GOT3 (cell line): ENCODE measurements at places on chromosomes 7 and 10.

- no peak for DNase-seq
Observed at GRCh38 chr10:96260014-96260413, 11.4 kb downstream of the BLNK start.

DNA sequence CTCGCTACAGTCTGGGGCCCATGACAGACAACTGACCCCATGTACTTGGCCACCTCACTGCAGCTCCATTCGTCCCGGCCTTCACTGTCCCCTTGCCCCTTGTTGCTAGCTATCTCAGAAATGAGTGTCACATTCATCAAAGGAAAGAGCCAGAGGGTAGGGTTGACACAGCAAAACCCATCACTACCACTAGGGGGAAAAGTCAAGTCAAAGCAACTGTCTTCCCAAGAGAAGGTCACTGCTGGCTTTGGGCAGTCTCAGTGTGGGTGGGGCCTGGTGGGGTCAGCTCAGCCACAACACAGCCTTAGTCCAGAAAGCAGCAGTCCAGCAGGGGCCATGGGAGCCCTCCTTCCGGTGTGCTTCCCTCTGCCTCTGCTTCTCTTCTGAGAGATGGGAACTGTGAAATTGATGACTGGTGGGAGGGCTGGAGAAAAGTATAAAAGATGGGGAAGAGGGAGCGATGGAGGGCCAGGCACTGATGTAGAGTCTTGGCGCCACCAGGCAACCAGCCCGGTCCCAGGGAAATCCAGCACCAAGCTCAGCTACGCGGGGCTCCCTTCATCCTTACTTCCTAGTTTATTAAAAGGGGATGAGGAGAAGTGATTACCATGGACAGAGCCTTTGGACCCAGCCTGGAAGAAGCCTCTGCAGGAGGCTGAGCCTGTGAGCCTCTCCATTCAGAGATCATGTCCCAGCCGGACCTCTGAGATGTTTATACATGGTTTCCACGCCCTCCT lies 58.0 kb downstream of the PLXNA4 start:
- no peak for DNase-seq

GRCh38 chr10:110783509-110784107 lies 88.1 kb upstream of the PDCD4 start:
- no peak for DNase-seq

GRCh38 chr7:126979722-126980121 lies 273.0 kb downstream of the GRM8 start:
- DNase-seq, result no peak

GRCh38 chr7:36280840-36281812 lies 108.5 kb upstream of the ANLN start:
- peak; percentile 37 for DNase-seq

GRCh38 chr10:66627156-66627555 lies 298.7 kb upstream of the LRRTM3 start:
- no peak for DNase-seq

- DNase-seq, result no peak
Observed at GRCh38 chr7:44881610-44882009, 3.7 kb downstream of the PURB start.

- DNase-seq, result no peak
Observed at GRCh38 chr7:7565746-7566650, 686 bp upstream of the MIOS start.

DNA sequence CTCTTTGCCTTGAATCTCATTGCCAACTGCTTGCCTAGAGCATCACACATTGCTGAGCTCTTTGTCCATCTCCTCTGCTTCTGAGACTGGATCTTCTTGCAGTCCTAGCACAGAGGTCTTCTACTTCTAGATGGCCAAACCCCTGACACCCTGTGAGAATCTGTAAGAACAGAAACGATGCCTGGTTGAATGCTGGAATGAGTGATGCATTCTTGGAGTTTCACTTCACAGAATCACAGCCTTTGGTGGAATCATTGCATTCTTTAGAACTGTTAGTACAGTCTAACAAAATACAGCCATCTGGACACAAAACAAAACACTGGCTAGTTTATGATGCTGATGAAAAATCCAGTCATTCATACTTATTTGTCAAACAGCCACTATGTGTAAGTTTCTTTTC lies 141.7 kb upstream of the ITGB1 start:
- DNase-seq, result no peak

- no peak for DNase-seq
Observed at GRCh38 chr7:71255537-71256178, 123.7 kb downstream of the GALNT17 start.

GRCh38 chr10:123507298-123507697 lies 158.9 kb upstream of the GPR26 start:
- DNase-seq, result no peak

DNA sequence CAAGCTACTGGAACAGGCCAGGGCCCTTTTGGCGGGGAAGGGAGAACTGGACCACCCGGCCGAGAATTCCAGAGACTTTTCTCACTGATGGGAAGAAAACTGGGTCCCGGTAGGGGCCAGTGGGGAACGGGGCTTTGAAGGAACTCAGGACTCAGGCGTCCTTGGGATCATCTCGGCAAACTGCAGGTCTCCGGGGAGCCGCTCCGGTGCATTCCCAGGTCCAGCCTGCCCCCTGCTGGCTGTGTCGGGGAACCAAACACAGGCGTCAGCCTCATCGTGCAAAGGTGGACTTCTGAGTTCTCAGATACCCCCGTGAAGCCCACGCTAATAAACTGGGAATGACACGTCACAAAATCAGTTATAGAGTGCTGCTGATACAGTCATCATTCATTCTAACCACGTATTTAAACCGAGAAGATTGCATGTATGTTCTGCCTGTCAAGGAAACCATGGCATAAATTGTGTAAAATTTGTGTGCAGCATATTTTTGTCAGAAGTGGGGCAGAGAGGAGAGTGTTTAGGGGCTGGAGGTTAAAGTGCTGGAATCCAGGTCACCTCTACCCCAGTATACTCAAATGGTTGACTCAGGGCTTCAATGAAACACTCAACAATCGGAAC lies 76.1 kb upstream of the CPXM2 start:
- DNase-seq, result peak; percentile 36

GRCh38 chr10:24091256-24091655 lies 117.7 kb upstream of the KIAA1217 start:
- no peak for DNase-seq

- DNase-seq, result no peak
Observed at GRCh38 chr10:99908512-99908911, 101.2 kb downstream of the DNMBP start.
